Stimulated activated CD4-positive, alpha-beta T cell treated with anti-CD3 and anti-CD28 coated beads, TNF-alpha, amount 100 ng/mL, for 24 hours (primary cell): ENCODE measurements at places on chromosomes 1 and 21.

- DNase-seq: no peak
Observed at GRCh38 chr1:61498342-61498741, 226.6 kb downstream of the TM2D1 start.

GRCh38 chr1:83929184-83929583, 69.7 kb downstream of the TTLL7 start:
- DNase-seq: no peak

DNA sequence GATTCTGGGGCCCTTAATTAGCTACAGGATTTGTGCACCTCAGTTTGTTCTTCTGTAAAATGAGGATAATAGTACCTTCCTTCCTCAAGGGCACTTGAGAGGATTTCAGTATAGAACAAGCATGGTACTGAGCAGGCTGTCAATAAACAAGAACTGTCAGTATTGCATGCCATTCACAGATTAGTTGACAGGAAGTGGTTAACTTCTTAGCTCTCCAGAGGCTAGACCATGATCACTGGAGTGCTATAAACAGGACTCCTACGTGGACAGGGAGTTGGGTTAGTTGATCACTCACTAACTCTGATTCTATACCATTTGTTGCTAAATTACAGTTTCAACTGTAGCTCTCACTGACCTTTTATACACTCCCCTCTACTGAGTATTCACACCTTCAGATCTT, 126.2 kb upstream of the DAB1 start:
- DNase-seq: no peak

DNA sequence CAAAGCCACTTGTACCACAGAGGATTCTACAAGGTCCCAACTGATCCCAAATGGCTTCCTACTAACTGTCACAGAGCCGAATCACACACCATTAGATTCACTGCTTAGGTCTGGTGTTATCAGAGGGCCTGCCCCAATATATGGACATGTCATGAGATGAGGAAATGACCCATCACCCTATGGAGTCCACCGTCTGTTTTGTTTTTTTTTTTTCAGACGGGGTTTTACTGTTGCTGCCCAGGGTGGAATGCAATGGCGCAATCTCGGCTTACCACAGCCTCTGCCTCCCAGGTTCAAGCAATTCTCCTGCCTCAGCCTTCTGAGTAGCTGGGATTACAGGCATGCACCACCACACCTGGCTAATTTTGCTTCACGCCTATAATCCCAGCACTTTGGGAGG, 83.8 kb upstream of the ETS2 start:
- no peak for DNase-seq

DNA sequence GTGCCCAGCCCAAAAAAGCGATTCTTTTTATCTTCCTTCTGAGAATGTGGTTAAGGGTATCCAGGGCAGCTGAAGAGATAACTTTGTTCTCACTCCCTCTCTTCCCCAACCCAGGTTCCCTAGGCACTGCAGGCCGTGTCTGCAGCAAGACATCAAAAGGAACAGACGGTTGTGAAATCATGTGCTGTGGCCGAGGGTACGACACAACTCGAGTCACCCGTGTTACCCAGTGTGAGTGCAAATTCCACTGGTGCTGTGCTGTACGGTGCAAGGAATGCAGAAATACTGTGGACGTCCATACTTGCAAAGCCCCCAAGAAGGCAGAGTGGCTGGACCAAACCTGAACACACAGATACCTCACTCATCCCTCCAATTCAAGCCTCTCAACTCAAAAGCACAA, 11.4 kb downstream of the WNT2B start:
- DNase-seq: no peak

DNA sequence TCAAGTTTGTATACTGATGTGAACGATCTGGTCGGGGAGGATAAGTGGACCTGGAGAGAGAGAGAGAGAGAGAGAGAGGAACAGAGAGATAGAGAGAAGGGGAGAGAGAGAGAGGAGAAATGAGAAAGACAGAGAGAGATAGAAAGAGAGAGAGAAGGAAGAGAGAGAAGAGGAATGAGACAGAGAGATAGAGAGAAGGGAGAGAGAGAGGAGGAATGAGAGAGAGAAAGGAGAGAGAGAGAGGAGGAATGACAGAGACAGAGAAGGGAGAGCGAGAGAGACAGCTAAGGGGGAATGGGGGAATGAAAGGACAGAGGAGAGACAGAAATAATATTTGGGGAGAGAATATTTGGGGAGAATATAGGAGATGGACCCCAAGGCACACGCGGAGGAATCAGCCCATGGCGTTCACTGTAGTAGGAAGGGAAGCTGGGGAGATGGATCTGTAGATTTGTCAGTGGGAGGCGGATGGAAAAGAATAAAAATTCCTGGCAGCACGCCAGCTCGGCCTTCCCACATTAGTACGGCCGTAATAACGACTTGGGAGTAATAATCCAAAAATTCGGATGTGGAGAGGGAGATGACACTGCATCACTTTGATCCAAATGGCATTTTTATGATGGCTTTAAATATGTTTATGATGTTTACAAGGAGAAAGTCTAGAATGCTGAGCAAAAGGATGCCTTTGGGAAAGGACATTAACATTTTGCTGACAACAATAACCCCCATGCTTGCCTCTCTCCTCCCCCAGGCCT, 159.8 kb upstream of the KCNJ6 start:
- DNase-seq: no peak

GRCh38 chr1:99681583-99681982, 35.7 kb downstream of the PALMD start:
- no peak for DNase-seq

- DNase-seq: no peak
Observed at GRCh38 chr1:220516722-220517042, 11.3 kb upstream of the MARK1 start.

GRCh38 chr1:204736836-204737235, 51.3 kb upstream of the LRRN2 start:
- DNase-seq: no peak
